Fibroblast of skin of back (primary cell): ENCODE measurements at places on chromosomes 1 and 21.

- DNase-seq: peak; percentile 4
Observed at GRCh38 chr1:213014642-213015041, 1.0 kb downstream of the ANGEL2 start.

- DNase-seq: no peak
Observed at GRCh38 chr21:33099131-33099530, 29.2 kb downstream of the OLIG1 start.

DNA sequence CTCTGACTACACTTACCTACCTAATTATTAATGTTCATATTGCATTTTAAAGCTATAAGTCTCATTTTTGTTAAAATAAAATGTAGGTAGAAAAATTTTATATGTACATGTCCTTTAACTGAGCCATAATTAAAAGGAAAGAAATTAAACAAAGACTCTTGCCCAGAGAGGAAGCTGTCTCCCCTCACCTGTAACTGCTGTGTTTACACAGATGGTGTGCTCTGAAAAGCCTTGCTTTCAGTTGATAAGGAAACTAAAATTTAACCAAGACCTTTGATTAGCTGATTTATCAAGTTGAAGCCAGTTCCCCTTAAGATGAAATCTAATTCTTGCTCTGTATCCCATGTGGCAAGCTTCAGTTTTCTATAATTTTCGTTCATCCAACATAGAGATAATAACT lies 213.5 kb downstream of the LYPLAL1 start:
- no peak for DNase-seq

DNA sequence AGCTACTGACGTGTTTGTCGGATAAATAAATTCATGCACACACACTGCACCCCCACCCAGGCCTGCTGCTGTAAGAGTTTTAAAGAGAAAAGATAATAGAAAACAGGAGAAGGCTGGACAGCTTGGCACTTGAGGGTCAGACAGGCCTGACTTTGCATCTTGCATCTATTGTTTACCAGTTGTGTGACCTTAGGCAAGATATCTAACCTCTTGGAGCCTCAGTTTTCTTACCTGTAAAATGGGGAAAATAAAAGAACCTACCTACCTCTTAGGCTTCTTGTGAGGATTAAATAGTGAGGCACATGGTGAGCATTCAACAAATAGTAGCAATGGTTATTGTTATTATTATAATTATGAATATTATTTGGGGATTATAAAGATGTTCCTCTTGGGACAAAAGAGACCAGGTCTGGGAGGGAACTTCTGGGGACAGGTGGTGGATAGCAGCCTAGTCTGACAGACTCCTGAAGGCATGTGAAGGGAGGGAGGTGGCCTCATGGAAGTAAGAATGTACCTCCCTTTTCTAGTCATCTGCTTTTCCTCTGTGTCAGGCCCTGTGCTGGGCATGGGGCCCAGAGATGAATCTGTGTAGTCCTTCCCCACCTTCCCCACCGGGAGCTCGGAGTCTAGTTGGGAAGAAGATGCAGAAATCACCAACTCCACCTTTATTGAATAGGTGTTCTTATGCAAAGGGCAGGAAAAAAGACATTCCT lies 18.3 kb upstream of the EPB41 start:
- no peak for DNase-seq

GRCh38 chr1:7583291-7584096 lies 187.6 kb upstream of the VAMP3 start:
- no peak for DNase-seq

GRCh38 chr1:223340637-223341036 lies 23.3 kb downstream of the SUSD4 start:
- DNase-seq: no peak

- peak; percentile 84 for DNase-seq
Observed at GRCh38 chr1:118947790-118948189, 40.4 kb downstream of the TBX15 start.

GRCh38 chr1:6625584-6626149 lies 999 bp downstream of the THAP3 start:
- peak; percentile 67 for DNase-seq

GRCh38 chr1:78627321-78627720 lies 7.1 kb downstream of the IFI44L start:
- no peak for DNase-seq

GRCh38 chr1:42931911-42932422 lies 26.7 kb downstream of the SLC2A1 start:
- peak; percentile 48 for DNase-seq

DNA sequence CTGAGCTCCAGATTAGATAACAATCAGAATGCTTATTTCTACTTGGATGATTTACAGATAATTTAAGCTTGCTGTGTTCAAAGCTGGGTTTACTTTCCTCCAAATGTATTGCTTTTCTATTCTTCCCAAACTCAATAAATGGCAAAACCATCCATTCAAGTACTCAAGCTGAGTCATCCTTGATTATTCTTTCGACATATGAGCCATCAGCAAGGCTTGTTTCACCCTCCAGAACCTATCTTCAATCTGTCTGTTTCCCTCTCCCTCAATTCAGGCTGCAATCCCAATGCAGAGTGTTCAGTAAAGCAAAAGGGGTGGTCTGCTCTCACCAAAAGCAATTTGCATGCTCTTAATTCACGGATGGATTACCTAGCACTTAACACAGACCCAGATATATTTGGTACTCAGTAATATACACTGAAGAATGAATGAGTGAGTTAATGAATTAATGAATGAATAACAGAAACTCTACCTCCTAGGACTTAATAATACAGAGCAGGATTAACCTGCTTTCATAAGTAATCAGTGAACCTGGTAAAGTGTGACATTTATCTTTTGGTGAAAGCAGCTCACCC lies 41.9 kb downstream of the DDR2 start:
- DNase-seq: no peak

- DNase-seq: no peak
Observed at GRCh38 chr1:175254190-175254589, 61.6 kb upstream of the KIAA0040 start.

DNA sequence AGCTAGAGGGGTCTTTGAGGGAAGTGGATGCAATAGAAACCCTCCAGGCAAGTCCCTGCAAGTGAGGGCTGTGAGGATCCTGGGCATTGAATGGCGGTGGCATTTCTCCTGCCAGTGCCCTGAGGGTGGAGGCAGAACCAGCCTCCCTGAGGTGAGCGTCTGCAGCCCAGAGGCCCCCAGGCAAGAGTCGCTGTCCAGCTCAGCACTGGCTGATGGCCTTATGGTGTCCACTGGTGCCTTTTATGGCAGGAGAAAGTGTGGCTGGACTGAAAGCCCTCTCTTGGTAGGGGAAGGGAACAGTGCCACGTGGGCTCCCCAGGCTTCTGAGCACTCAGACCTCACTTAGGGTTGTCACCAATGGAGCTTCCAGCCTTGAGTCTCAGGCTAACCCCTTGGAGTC lies 77.3 kb downstream of the SH3BGR start:
- peak; percentile 4 for DNase-seq

- peak; percentile 88 for DNase-seq
Observed at GRCh38 chr1:240232530-240232929, 140.8 kb downstream of the FMN2 start.

GRCh38 chr1:183370399-183371058 lies 47.7 kb downstream of the NMNAT2 start:
- no peak for DNase-seq

- no peak for DNase-seq
Observed at GRCh38 chr1:11761988-11762406, at the start of gene C1orf167. TSS of gene C1orf167 (plus strand) at chr1:11762193. CDS start at chr1:11764401, 2,208 bp downstream.

- DNase-seq: no peak
Observed at GRCh38 chr1:207001492-207002245, 30.9 kb downstream of the C1orf116 start.

GRCh38 chr1:183349201-183349711 lies 68.9 kb downstream of the NMNAT2 start:
- DNase-seq: peak; percentile 84

GRCh38 chr1:168252204-168252733 lies 26.5 kb downstream of the SFT2D2 start:
- no peak for DNase-seq

DNA sequence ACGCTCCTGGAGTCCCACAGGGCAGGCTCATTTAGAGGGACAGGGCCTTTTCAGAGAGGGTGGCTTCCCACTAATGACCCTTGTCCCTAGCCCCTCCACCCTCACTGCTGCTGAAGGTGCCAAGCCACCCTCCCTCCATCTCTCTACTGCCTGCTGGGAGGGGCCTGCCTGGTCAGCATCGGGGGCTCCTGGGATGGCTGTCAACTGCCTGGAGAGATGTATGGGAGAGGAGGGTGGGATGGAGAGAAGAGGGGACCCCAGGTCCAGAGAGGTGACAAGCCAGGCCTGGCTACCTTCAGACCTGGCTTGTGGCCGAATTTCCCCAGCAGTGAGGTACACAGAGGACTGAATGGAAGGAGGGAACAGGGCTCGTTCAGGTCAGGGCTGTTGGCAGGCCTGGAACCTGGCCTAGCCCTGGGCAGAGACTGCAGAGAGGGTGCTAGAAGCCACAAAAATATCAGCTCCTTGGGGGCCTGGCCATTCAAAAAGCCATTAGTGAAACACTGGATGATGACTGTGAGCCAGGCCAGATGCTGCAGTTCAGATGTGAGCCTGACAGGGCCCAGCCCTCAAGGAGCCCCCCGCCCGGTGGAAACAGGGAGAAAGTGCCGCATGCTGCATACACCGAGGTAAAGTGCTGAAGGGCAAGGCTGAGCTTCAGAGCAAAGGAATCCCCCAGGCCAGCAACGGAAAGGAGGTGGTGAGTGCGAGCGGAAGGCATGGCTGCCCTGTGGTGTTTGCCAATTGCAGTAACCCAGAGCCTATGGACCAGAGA lies 20.0 kb downstream of the MMEL1 start:
- no peak for DNase-seq

- DNase-seq: no peak
Observed at GRCh38 chr1:211742889-211743529, 67.6 kb upstream of the NEK2 start.

GRCh38 chr1:233031521-233031920 lies 81.1 kb downstream of the NTPCR start:
- DNase-seq: no peak

DNA sequence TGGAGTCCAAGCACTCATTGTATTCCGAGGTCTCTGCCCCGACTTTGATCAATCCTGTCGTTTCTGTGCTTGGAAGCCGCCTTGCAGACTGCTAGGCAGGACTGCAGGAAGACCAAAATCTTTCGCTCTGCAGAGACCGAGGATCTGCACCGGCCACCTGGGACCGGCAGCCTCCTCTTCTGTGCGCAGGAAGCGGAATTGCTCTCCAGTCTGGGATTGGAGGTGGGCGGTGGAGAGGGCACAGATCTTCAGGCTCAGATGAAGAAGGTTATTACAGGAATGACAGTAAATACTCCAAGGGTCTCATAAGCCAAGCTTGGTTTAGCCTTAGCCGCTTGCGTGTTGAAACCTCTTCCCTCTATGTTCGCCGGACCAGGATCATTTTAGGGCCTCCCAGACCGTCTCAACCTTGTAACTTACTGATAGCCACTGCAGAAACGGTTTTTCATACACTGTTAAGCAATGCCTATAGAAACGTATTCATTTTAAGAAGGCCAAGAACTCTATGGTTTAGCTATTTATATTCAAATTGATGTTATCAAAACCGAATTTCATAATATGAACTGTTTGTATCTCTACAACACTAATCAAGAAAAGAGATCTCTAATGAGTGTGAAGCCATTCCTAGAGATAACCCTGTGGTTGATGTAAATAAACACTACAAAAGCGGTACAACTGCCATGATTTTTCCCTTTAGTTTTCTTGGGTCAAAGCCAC lies 1.1 kb downstream of the MIA3 start:
- DNase-seq: peak; percentile 26

- DNase-seq: no peak
Observed at GRCh38 chr1:206960676-206961386, 9.4 kb downstream of the FCAMR start.

DNA sequence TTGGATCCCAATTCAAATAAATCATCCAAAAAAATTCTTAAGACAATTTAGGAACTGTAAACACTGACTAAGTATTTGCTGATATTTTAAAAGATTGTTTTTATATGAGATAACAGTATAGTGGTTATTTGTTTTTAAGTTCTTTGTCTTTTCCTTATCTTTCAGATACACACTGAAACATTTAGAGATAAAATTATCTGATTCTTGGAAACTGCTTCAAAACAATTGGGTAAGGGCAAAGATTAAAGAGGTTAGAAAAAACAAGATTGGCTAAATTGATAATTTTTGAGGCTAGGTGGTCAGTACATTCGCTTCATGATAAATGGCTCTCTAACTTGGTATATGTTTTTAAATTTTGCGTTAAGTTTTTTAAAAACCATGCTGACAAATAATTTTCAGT lies 117.3 kb downstream of the PSMG1 start:
- no peak for DNase-seq

GRCh38 chr1:173222149-173223030 lies 15.3 kb upstream of the TNFSF4 start:
- DNase-seq: no peak

- no peak for DNase-seq
Observed at GRCh38 chr1:101797722-101798121, 199.0 kb downstream of the OLFM3 start.
